ENCODE measurements at places on chromosomes 1 and 21.

DNA sequence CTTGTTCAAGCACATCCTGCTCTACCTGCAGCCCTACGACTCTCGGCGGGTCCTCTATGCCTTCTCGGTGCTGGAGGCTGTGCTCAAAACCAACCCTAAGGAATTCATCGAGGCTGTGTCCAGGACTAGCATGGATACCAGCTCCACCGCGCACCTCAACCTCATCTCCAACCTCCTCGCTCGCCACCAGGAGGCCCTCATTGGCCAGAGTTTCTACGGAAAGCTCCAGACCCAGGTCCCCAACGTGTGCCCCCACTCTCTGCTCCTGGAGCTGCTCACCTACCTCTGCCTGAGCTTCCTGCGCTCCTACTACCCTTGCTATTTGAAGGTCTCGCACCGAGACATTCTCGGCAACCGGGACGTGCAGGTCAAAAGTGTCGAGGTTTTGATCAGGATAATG lies 74.3 kb upstream of the MORC3 start:
- no peak for DNase-seq

- no peak for DNase-seq
Observed at GRCh38 chr1:147389532-147390184, 147.2 kb downstream of the CHD1L start.

DNA sequence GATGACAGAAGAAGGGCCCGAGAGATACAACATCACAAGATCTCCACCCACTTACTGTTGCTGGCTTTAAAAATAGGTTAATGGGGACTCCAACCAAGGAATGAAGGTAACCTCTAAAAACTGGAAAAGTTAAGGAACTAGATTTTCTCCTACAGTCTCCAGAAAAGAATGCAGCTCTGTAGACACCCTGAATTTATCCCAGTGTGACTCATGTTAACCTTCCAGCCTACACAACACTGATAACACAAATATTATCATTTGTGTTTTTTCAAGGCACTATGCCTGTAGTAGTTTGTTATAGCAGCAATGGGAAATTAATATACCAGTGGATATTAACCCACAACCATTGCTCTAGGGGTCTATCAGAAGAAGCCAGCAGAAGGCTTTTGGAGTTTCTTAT lies 730.7 kb upstream of the ZP4 start:
- DNase-seq, result no peak

- DNase-seq, result no peak
Observed at GRCh38 chr1:208231881-208232661, 12.1 kb downstream of the PLXNA2 start.

GRCh38 chr1:151457911-151458801 lies 1.1 kb downstream of the POGZ start:
- peak; percentile 68 for DNase-seq

DNA sequence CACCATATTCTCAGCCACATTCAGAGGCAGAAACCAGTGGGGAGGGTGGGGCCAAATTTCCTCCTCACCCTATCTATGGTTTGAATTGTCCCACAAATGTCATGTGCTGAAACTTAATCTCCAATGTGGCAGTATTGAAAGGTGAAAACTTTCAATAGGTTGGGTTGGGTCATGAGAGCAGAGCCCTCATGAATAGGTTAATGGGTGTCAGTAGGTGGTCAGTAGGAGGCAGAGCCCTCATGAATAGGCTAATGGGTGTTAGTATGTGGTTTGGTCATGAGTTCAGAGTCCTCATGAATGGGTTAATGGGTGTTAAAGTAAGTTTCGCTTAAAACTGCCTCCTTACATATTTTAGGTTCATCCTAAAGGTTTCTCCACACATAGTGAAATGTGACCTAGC lies 170.0 kb downstream of the FCRL5 start:
- DNase-seq, result no peak

Data from activated CD4-positive, alpha-beta T cell treated with anti-CD3 and anti-CD28 coated beads, Interleukin-2, amount 50 U/mL, for 1 hour (primary cell).